ENCODE measurements at places on chromosomes 11 and 22. TPM values are rescaled to one million over a fixed set of nuclear protein-coding genes. Genes with fewer than 3 reads are reported as not detected.

DNA sequence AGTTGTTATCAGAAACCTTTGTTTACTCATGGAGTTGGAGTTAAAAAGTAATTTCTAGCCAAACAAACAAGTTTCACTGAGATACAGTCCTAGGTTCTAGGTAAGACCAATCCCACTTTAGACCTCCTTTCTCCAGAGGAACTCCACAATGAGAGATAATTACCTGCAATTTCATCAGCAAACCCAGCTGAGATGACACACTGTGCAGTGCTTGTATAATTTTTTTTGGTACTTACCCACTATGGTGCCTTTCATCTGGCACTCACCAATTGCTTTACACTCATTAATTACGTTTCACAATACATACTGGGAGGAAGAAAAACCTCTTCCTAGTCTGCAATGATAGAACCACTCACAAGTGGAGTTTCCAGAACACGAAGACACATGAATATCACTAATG is 1.8 kb upstream of the MUC15 start:
- H3K4me3 ChIP-seq, result no peak overlapping the region
- H3K27ac ChIP-seq, result no peak overlapping the region
- H3K27me3 ChIP-seq, result no peaks in the 10 kb centered on the region
- DNase-seq, result no peak
- no peaks in the 10 kb centered on the region for H3K36me3 ChIP-seq
- no peaks in the 10 kb centered on the region for H3K4me1 ChIP-seq

The HEPHL1 gene
- total RNA-seq, result not detected

GRCh38 chr11:537622-538430 is 499 bp downstream of the LRRC56 start:
- peaks cover 37% of the 10 kb centered on the region for H3K27me3 ChIP-seq
- H3K4me3 ChIP-seq, result peak overlapping the region; percentile 19
- H3K4me1 ChIP-seq, result peaks cover 44% of the 10 kb centered on the region
- no peak overlapping the region for H3K27ac ChIP-seq
- H3K36me3 ChIP-seq, result peaks cover 11% of the 10 kb centered on the region
- DNase-seq, result no peak

The C11orf65 gene
- 0.66 TPM for total RNA-seq

The ZNF215 gene
- 0.89 TPM for total RNA-seq

The NFRKB gene
- 21.0 TPM for total RNA-seq

The SCUBE2 gene
- total RNA-seq, result 34.8 TPM

- no peak overlapping the region for H3K4me3 ChIP-seq
- peaks cover 3% of the 10 kb centered on the region for H3K4me1 ChIP-seq
Measured at GRCh38 chr22:50568626-50569025, 5.9 kb upstream of the SYCE3 start.

All from muscle of leg (tissue), 16 donors.